Activated CD4-positive, CD25-positive, alpha-beta regulatory T cell treated with anti-CD3 and anti-CD28 coated beads, Interleukin-2, amount 50 U/mL, for 72 hours (primary cell): ENCODE measurements at places on chromosomes 4 and X.

GRCh38 chr4:186936496-186937375 lies 213.1 kb upstream of the FAT1 start:
- DNase-seq: no peak

GRCh38 chrX:153989973-153990655 lies 17.6 kb downstream of the TMEM187 start:
- no peak for DNase-seq

DNA sequence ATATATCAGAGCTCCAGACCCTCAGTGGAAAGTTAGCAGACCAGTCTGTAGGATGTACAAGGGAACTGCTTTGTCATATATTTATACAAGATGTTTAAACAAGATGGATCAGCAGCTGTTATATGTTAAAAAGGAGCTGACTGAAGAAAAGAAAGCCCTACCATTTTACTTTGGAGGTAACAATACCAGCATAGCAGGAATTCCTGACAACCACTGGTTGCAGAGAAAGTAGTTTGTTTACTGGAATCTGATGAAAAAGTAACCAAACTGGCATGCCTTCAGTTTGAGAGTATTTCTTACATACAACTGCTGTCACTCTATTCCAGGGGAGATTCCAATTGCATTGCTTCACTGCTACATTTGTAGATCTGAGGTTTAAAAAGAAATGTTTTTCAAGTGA lies 49.5 kb upstream of the GABRQ start:
- no peak for DNase-seq

DNA sequence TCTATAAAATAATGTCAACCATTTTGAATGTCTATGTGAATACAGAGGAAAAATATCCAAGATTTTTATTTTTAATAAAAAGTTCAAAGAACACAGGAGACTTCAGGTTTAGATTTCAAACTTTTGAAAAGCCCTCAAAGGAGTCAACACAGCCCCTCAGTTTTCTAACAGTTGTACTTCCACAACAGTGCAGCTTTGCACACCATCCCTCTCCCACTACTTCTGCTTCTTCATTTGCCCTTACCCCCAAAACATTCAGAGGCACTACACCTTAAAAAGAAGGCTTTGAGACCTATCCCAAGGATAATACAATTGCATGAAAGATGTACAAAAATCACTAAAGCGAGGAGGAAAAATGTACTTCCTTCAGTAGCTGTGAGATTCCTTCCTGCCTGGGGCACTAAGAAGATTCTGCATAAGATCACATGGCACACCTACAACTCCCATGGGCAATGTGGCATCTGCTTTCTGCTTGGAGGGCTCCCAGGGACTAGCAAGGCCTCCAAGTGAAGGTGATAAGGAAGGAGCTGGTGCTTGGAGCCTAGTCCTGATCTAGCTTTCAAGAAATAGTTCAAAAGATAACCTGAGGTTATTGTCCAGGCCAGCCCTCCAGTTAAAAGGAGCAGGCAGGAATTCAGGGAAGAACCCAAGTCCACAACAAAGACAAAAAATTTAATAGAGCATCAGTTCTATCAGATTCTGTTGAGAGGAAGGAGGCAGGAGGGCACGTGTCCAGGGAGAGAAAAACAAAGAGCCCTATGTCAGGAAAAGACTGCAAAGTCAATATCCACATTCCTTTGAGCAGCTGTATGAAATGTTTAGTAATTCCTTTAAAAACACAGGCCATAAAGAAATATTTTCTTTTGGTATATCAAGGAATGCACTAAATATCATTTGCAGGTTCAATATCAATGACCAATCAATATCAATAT lies 19.1 kb downstream of the ARAP2 start:
- no peak for DNase-seq

DNA sequence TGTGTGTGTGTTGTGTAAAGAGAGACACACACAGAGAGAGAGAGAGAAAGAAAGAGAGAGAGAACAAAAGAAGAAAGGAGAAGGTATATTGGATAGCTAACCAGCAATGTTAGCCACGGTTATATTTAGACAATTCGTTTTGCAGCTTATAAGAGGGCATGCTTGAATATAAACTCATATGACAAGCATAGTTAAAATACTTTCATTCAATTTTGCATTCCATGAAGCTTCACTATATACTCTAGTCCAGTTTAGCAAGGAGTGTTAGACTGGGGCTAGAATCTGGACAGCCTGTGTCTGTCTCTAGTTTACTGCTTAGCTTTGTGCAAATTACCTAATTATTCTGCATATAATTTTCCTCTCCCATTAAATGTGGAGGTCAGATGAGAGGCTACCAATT lies 525.9 kb upstream of the ZFP42 start:
- DNase-seq: no peak

DNA sequence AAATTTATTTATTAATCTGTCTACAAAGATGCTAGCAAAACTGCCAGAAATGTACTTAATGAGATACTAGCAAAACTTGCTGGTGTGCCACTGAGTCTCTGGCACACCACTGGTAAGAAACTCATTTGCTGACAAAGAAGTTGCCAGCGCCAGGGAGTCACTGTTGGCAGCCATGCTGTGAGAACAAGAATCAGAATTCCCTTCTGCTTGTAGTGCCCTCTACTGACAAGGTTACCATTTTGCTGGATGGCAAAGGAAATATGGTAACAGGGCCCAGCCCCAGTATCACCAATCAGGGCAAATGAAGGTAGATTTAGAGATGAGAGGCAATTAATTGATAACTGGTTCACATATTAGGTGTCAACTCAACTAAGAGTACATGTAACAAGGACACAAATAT lies 750.1 kb upstream of the ADGRL3 start:
- DNase-seq: no peak

GRCh38 chr4:86556791-86557415 lies 37.2 kb upstream of the PTPN13 start:
- no peak for DNase-seq

- no peak for DNase-seq
These were observed 213.1 kb upstream of the MID1 start for GRCh38 chrX:10833299-10834169.

- DNase-seq: no peak
These were observed 344.1 kb upstream of the GATB start for GRCh38 chr4:152104901-152105357.

GRCh38 chr4:8365951-8366350 lies 74.6 kb downstream of the ACOX3 start:
- DNase-seq: no peak

DNA sequence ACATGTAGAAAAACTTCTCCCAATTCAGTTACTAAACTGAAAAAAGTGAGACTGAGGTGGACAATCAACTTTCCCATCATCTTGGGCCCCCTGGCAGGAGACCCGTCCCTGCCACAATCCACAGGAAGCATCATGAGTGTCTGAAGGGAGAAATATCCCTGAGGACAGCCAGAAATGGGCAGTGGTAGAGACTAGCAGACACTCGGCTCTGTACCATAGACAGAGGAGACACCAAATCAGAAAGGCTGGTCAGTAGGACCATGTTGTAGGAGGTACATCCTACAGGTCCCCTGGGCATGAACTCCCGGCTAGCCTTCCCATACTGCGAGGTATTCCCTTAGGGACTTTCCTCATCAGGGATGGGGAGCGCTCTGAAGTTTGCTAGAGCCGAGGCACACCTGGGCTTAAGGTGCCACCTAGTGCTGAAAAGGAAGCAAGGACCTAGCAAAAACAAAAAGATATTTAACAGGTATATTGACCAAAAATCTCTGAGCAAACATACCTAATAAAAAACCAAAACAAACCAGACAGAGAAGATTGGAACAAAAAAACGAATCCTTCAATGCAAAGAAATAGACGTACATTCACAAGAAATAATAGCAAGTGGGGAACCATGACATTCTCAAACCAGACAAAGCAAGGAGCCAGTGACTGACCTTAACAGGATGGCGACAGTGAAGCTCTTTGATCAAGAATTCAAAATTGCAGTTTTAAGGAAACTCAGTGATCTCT lies 55.6 kb downstream of the HAUS3 start:
- no peak for DNase-seq

- DNase-seq: no peak
These were observed 3.7 kb upstream of the MAEA start for GRCh38 chr4:1285790-1286553.

DNA sequence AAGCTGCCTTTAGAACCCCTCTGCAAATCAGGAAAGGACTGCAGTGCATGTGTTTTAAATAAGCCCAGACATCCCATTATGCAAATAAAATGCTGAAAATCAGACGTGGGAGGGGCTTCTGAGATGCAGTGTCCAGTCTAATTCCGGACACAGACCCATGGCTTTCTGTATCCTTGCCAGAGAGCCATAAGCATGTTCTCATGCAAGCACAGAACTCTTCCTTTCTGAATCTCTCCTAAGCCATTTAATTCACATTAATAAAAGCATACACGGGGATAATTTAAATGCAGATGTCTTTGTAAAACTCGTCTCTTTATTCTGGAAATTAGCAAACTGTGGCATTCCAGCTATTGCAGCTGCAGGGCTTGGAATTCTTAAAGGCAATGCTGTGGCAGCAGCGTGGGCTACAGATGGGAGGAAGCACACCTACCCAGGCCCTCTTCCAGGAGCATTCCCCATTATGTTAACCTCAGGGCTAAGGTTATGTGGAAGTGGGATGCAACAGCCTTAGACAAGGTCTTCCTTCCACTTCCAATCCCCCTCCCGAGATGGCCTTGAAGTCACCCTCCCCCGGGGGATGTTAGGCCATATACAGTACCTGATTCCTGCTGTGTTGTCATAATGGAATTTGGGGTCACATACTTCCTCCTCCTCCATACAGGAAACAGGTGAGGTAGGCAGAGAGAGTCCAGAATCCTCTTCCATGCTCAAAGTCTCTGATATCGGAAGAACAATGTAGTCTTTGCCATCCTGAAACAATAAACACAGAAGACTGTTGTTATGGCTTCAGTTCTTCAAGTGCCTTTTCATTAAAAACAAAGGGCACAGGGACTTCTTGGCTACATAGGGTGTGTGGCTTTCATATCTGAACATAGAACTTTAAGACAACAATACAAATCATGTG lies 38.1 kb downstream of the KDR start:
- DNase-seq: no peak

- no peak for DNase-seq
These were observed 103.1 kb upstream of the MAP9 start for GRCh38 chr4:155479835-155480234.

DNA sequence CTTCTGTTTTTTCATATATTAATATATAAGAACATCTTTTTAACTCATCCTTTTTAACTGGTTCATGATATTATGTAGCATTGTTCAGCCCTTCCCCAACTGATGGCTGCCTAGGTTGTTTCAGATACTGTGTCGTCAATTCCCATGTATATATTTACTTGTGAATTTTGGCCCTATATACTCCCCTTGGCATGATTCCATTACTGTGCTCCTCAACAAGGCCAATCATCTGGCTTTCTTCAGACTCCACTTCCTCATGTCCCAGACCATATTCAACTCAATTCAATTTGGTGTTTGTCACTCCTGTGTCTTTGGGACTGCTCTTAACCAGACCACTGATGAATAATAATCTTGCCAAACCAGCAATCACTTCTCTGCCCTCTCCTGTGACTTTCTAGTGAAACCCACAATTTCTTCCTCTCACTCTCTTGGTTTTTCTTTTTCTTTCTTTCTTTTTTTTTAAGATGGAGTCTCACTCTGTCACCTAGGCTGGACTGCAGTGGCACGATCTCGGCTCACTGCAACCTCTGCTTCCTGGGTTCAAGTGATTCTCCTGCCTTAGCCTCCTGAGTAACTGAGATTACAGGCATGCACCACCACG lies 2.7 kb upstream of the WDR45 start:
- DNase-seq: no peak

DNA sequence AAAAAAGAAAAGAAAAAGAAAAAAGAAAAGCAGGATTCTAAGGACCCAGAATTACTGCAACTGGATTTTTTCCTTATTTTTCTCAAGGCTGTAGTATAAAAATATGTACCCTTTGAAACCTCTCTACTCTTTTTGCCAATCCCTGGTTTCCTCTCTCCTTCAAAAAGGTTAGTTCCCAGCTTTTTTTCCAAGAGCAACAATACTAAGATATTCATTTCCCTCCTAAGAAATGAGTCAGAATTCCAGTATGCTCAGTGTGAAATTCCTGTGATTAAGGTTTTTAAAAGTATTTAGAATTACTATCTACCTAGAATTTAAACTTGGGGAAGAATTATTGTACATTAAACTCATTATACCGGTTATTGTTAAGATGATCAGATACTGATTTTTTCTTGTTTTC lies 22.0 kb downstream of the SMIM14 start:
- DNase-seq: no peak

DNA sequence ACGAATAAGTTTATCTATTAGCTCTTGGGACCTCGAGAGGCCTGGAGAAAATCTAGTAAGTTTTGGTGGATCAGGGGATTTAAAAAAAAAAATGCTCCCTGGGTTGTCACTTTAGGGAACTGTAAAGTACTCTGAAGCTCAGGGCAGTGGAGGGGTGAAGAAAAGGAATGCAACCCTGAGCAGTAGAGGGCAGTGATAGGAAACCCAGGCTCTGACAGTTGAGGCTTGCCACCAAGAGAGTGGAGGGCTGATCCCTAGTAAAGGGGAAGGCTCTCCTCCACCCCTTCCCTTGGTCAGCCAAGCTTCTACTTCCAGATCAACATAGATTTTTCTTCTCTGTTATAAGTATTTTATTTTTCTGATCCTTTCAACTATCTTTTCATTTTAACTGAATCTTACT lies 73.1 kb downstream of the FBXO8 start:
- DNase-seq: no peak

GRCh38 chr4:153465140-153465539 lies 1.0 kb upstream of the TMEM131L start:
- DNase-seq: no peak

DNA sequence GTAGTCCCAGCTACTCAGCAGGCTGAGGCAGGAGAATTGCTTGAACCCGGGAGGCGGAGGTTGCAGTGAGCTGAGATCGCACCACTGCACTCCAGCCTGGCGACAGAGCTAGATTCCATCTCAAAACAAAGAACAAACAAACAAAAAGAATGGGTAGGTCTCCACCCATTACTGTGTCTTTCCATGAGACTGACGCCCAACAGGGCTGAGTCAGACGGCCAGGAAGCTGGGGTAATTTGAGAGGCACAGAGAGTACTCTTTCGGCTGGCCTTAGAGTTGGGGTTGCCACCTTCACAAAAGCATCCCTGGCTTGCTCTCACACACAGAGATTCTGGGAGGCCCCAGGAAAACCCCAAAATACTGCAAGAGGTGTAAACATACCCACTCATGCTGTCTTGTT lies 72.0 kb upstream of the DHRSX start:
- DNase-seq: no peak

GRCh38 chr4:143375326-143376073 lies 38.8 kb downstream of the GAB1 start:
- no peak for DNase-seq

DNA sequence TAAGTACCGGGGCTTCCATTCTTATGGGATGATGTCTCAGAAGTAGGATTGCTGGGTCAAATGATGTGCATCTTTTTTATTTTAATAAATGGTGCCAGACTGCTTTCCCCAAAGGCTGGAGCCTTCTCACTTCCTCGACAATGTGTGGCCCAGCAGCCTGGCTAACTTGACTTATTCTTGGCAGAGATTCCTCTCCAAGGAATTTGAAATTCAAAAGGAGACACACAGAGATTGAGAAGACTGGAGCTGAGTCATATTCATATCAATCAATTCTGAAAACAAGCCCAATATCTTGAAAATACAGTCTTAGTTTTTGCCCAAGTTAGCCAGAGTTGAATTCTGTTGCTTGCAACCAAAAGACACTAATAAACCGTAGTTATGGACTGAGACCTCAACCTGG lies 10.8 kb upstream of the PJA1 start:
- no peak for DNase-seq

- no peak for DNase-seq
These were observed 132.4 kb upstream of the ENPEP start for GRCh38 chr4:110343534-110343933.
